ENCODE measurements at places on chromosomes 5 and 9. TPM values are rescaled to one million over a fixed set of nuclear protein-coding genes. Genes with fewer than 3 reads are reported as not detected.

The LTC4S gene
- 6.6 TPM for polyA plus RNA-seq

The SETD9 gene
- polyA plus RNA-seq = 9.1 TPM

The SPATA31A3 gene
- not detected for polyA plus RNA-seq

The WNT8A gene
- not detected for polyA plus RNA-seq

The FBP1 gene
- polyA plus RNA-seq = 2.0 TPM

The TMEM215 gene
- polyA plus RNA-seq = not detected

The TMEM252 gene
- polyA plus RNA-seq = 0.75 TPM

The NRARP gene
- 0.50 TPM for polyA plus RNA-seq

The TIFAB gene
- polyA plus RNA-seq = not detected

Data from aorta (tissue), 5 donors.